ENCODE measurements at places on chromosomes 2 and 18.

- H3K4me1 ChIP-seq, result no peaks in the 10 kb centered on the region
- H3K4me3 ChIP-seq, result no peak overlapping the region
- H3K27ac ChIP-seq, result no peak overlapping the region
- no peak for DNase-seq
Observed at GRCh38 chr18:39935598-39935997, 2019.4 kb upstream of the PIK3C3 start.

- H3K4me3 ChIP-seq, result no peak overlapping the region
- no peaks in the 10 kb centered on the region for H3K27me3 ChIP-seq
- no peaks in the 10 kb centered on the region for H3K4me1 ChIP-seq
- DNase-seq, result no peak
- no peaks in the 10 kb centered on the region for H3K36me3 ChIP-seq
Observed at GRCh38 chr2:229244975-229245374, 26.1 kb downstream of the PID1 start.

DNA sequence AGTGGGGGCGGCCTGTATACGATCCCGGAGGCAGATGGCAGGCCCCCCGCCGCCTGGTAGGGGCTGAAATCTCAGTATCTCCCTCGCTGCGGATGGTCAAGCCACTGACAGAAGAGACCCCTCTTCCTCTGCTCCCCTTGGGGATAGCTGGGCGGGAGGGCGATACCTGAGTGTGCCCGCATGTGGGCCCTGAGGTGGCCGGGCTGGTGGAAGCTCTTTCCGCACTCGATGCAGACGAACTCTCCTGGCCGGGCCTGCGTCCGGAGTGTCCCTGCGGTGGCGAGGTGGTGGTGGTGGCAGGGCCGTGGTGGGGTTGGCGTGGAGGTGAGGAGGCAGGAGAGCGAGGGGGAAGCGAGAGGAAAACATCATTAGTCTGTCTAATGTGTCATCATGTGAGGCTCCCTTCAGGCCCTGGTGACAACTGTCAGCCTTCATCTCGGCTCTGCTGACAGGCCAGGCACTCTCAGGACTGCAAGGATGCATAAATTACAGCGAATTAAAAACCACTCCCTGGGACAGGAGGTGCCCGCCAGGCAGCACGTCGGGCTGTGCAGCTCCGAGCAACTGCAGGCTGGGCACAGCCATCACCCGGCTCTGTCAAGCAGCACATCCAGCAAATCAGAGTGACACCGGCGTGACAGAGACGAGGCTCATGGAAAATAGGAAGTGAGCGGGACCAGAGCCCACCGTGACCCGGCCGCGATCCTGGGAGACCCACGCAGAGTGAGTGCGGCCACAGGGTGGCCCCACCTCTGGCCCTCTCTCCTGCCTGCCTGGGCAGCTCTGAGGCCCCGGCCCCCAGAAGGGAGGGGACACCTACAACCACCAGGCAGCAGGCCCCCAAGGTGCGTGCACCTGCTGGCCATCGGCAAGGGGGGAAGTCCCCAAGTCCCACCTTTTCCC is 123.5 kb downstream of the ZNF516 start:
- no peaks in the 10 kb centered on the region for H3K27me3 ChIP-seq
- no peaks in the 10 kb centered on the region for H3K4me1 ChIP-seq
- H3K4me3 ChIP-seq, result no peak overlapping the region
- H3K27ac ChIP-seq, result no peak overlapping the region
- no peak for DNase-seq

DNA sequence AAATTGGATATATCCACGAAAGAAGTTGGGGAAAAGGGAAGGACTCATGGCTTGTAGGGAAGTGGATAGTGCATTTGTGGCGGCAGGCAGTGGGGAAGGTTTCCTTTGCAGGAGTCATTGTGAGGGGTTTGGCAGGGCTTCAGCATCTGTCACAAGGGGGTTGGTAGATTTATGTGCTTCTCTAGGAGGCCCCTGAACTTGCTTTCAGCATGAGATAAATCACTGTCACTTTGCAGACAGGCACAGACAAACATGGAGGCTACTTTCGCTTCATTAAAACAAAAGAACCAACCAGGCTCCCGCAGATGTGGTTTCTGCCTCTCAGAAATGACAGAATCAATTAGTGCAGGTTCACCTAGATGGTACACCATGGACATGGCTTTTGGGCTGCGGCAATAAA is 340.7 kb downstream of the TGIF1 start:
- H3K4me3 ChIP-seq, result no peak overlapping the region
- no peak overlapping the region for H3K27ac ChIP-seq
- no peaks in the 10 kb centered on the region for H3K36me3 ChIP-seq
- no peak for DNase-seq
- no peaks in the 10 kb centered on the region for H3K27me3 ChIP-seq
- H3K4me1 ChIP-seq, result no peaks in the 10 kb centered on the region

GRCh38 chr18:76453057-76453561 is 41.9 kb downstream of the ZNF516 start:
- peaks cover 93% of the 10 kb centered on the region for H3K4me1 ChIP-seq
- no peak overlapping the region for H3K4me3 ChIP-seq
- H3K27ac ChIP-seq, result peak overlapping the region; percentile 94
- peak; percentile 12 for DNase-seq

GRCh38 chr2:109254174-109254904 is 125.3 kb downstream of the SH3RF3 start:
- H3K36me3 ChIP-seq, result no peaks in the 10 kb centered on the region
- no peaks in the 10 kb centered on the region for H3K4me1 ChIP-seq
- no peak overlapping the region for H3K4me3 ChIP-seq
- no peaks in the 10 kb centered on the region for H3K27me3 ChIP-seq
- peak; percentile 6 for DNase-seq
- H3K27ac ChIP-seq, result no peak overlapping the region

- peak overlapping the region; percentile 43 for H3K4me3 ChIP-seq
- DNase-seq, result peak; percentile 52
- no peaks in the 10 kb centered on the region for H3K27me3 ChIP-seq
- H3K4me1 ChIP-seq, result no peaks in the 10 kb centered on the region
- no peaks in the 10 kb centered on the region for H3K36me3 ChIP-seq
Observed at GRCh38 chr2:130963849-130964793, 127.4 kb downstream of the ARHGEF4 start.

GRCh38 chr2:44371445-44371844 is 9.7 kb downstream of the CAMKMT start:
- no peaks in the 10 kb centered on the region for H3K4me1 ChIP-seq
- no peak for DNase-seq
- no peak overlapping the region for H3K27ac ChIP-seq
- H3K36me3 ChIP-seq, result no peaks in the 10 kb centered on the region

DNA sequence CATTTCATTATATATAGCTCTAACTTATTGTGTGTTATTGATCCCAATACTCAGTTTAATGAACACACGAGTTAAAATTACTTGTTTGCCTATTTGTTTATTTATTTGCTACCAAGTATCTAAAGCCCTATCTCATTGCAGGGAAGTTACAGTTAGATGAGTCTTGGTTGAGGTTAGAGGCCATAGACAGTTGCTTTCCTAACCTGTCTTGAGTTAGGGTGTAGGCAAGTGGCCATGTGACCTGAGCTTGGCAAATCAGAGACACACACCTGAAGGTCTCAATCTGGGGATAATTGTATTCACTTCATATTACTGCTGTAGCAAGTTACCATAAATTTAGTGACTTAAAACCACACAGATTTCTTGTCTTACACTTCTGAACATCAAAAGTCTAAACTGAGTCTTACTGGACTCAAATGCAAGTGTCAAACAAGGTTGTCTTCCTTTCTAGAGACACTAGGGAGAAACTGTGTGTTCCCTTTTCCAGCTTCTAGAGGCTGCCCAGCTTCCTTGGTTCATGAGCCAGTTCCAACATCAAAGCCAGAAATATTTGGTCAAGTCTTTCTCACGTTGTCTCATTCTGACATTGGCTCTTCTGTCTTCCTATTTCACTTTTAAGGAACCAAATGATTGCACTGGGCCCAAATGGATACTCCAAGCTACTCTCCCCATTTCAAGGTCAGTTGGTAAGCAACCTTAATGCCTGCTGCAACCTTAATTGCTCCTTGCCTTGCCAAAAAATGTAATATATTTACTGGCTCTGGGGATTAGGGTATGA is 39.7 kb downstream of the COL3A1 start:
- no peaks in the 10 kb centered on the region for H3K27me3 ChIP-seq
- H3K4me3 ChIP-seq, result no peak overlapping the region
- H3K27ac ChIP-seq, result no peak overlapping the region
- H3K36me3 ChIP-seq, result no peaks in the 10 kb centered on the region
- DNase-seq, result no peak
- H3K4me1 ChIP-seq, result no peaks in the 10 kb centered on the region

- H3K27ac ChIP-seq, result no peak overlapping the region
- no peak for DNase-seq
- no peak overlapping the region for H3K4me3 ChIP-seq
- H3K27me3 ChIP-seq, result no peaks in the 10 kb centered on the region
- H3K36me3 ChIP-seq, result no peaks in the 10 kb centered on the region
Observed at GRCh38 chr2:111191877-111192276, 71.2 kb downstream of the BCL2L11 start.

DNA sequence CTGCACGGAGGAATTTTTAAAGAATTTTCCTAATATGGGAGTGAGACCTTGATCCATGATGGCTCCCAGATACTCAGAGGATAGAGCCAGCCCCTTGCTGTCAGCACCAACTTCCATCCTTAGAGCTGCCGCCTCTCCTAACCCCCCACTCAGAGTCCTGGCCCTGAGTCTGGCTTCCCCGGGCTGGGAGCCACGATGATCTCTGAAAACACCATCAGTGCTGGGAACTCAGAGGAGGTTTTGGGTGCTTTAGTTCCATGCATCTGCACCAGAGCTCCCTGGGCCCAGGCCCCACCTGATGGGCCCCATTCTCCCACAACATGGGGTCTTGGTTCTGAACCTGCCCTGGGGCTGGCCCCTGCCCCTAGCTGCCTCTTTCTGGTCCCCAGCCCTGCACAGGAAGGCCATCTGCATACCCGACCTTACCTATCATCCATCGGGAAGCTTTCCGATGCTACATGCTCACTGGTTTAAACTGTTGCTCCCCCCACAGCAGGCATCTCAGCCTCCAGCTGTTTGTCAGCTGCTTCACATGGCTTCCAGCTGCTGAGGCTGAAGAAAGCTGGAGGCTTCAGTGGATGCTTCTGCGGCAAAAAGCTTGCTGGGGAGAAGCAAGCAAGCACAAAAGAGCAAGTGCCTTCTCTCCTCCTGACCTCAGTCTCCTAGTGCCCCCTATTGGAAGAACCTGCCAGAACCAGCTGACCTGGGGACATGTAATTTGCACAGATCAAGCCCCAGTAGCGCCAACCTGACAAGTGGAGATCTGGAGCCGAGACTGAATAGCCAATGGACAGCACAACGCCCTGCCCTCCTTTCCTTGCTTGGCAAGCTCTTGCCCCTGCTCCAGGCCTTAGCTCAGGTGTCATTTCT is 24.2 kb upstream of the RHOB start:
- no peak overlapping the region for H3K4me3 ChIP-seq
- DNase-seq, result peak; percentile 34
- peak overlapping the region; percentile 39 for H3K27ac ChIP-seq
- no peaks in the 10 kb centered on the region for H3K36me3 ChIP-seq
- H3K27me3 ChIP-seq, result no peaks in the 10 kb centered on the region
- peaks cover 16% of the 10 kb centered on the region for H3K4me1 ChIP-seq

- H3K36me3 ChIP-seq, result no peaks in the 10 kb centered on the region
- no peaks in the 10 kb centered on the region for H3K27me3 ChIP-seq
- H3K4me1 ChIP-seq, result no peaks in the 10 kb centered on the region
- H3K4me3 ChIP-seq, result no peak overlapping the region
- no peak for DNase-seq
- H3K27ac ChIP-seq, result no peak overlapping the region
Observed at GRCh38 chr2:71971493-71971892, 176.2 kb downstream of the CYP26B1 start.

GRCh38 chr2:23385748-23386338 is 864 bp downstream of the KLHL29 start:
- H3K4me3 ChIP-seq, result peak overlapping the region; percentile 64
- no peaks in the 10 kb centered on the region for H3K36me3 ChIP-seq
- no peaks in the 10 kb centered on the region for H3K27me3 ChIP-seq
- no peak for DNase-seq
- peak overlapping the region; percentile 24 for H3K27ac ChIP-seq
- H3K4me1 ChIP-seq, result no peaks in the 10 kb centered on the region

- H3K36me3 ChIP-seq, result no peaks in the 10 kb centered on the region
- no peaks in the 10 kb centered on the region for H3K4me1 ChIP-seq
- DNase-seq, result no peak
- no peak overlapping the region for H3K27ac ChIP-seq
Observed at GRCh38 chr2:114937366-114937930, 495.0 kb downstream of the DPP10 start.

- H3K4me3 ChIP-seq, result peak overlapping the region; percentile 62
- no peaks in the 10 kb centered on the region for H3K4me1 ChIP-seq
- H3K27me3 ChIP-seq, result no peaks in the 10 kb centered on the region
- no peak overlapping the region for H3K27ac ChIP-seq
- DNase-seq, result peak; percentile 21
Observed at GRCh38 chr2:23385351-23385747, 370 bp downstream of the KLHL29 start.

DNA sequence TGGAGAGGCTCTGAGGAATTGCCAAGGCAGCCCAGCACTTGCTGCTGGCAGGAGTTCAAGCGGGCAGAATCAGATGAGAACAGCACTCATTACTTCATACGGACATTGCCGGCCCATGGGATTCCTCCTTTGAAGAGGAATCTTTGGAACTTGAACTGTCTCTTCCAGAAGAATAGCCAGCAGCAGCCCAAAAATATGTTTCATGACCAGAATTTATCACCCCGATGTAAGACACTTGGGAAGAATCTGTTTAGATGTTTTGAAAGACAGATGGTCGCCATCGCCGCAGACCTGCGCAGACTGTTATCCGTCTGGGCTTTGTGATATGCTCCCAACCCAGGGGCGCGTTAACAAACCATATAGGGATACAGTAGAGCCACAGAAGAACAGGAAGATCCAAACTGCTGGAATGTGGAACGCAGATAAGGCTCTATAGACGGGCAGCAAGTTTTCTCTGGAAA is 3.7 kb upstream of the ADI1 start:
- H3K36me3 ChIP-seq, result no peaks in the 10 kb centered on the region
- no peaks in the 10 kb centered on the region for H3K27me3 ChIP-seq
- no peak overlapping the region for H3K4me3 ChIP-seq

- H3K4me1 ChIP-seq, result no peaks in the 10 kb centered on the region
- H3K27ac ChIP-seq, result no peak overlapping the region
- DNase-seq, result no peak
Observed at GRCh38 chr2:96577501-96577900, 40.9 kb downstream of the ARID5A start.

Measured in testis (tissue), 5 donors.